ENCODE measurements at places on chromosomes 4 and X.
A peak's percentile ranks its signal among the peaks of the same experiment; 100 is the strongest.

DNA sequence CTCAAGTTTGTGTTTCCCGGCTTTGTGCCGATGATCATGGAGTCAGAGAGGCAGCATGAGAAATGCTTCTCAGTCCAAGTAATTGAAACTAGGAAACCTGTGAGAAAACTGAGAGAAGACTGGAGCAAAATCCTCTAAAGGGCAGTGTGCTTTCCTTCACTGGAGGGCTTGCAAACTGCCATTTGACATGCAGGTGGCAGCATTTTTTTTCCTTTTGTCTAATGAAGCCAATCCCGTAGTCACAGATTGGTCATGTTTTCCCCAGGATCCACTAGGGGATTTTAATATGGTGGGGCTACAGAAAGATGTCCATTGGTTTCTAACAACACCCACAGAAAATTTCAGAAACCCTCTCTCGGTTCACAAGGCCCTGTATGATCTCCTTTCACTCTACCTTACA lies 117.4 kb upstream of the NUDT10 start:
- no peak for DNase-seq

GRCh38 chrX:3403748-3404147 lies 57.3 kb upstream of the MXRA5 start:
- DNase-seq = no peak

GRCh38 chr4:185671496-185671895 lies 136.2 kb upstream of the PDLIM3 start:
- no peak for DNase-seq

GRCh38 chrX:2457289-2458133 lies 43.3 kb downstream of the DHRSX start:
- no peak for DNase-seq

- no peak for DNase-seq
Measured at GRCh38 chrX:16212024-16212423, 44.7 kb downstream of the MAGEB17 start.

DNA sequence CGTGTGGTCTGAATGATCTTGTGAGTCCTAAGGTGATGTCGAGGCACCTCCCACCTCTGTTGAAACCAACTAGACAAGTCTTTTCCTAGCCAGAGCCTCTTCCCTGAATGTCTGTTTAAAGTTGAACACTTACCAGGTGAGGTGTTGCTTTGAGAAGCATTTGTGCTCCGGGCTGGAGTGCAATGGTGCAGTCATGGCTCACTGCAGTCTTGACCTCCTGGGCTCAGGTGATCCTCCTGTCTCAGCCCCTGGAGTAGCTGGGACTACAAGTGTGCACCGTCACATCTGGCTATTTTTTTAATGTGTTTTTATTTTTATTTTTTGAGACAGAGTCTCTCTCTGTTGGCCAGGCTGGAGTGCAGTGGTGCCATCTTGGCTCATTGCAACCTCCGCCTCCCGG lies 18.1 kb downstream of the RNF4 start:
- no peak for DNase-seq

DNA sequence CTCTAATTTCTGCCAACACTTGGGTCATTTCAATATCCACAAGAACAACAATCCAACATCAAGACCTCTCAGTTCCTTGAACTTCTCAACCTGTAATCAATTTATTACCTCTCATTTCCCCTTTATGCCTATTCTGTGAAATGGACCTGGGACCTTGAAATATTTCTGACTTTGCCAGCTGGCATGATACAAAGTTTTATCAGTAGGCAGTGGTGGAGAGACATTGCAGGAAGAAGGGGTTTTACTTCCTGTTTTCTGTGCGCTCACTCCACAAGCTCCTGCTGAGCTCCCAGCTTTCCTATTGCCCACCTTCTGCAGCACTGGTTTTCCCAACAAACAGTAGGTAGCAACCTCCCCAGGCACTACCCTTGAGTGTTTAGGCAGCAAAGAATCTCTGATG lies 3.5 kb upstream of the ARHGEF6 start:
- no peak for DNase-seq

- DNase-seq = no peak
Measured at GRCh38 chr4:17120761-17121160, 222.3 kb upstream of the LDB2 start.

DNA sequence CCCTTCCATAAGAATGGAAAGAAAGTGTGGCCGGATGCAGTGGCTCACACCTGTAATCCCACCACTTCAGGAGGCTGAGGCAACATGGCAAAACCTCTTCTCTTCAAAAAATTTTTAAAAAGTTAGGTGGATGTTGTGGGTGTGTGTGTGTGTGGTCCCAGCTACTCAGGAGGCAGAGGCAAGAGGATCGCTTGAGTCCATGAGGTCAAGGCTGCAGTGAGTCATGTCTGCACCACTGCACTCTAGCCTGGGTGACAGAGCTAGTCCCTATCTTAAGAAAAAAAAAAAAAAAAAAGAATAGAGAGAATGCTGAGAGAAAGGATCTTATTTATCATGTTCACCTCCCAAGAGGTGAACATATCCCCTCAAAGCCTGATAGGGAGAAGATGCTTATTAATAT lies 492.1 kb upstream of the SMIM31 start:
- DNase-seq = no peak

GRCh38 chr4:6468376-6468775 lies 4.0 kb downstream of the PPP2R2C start:
- DNase-seq = no peak

DNA sequence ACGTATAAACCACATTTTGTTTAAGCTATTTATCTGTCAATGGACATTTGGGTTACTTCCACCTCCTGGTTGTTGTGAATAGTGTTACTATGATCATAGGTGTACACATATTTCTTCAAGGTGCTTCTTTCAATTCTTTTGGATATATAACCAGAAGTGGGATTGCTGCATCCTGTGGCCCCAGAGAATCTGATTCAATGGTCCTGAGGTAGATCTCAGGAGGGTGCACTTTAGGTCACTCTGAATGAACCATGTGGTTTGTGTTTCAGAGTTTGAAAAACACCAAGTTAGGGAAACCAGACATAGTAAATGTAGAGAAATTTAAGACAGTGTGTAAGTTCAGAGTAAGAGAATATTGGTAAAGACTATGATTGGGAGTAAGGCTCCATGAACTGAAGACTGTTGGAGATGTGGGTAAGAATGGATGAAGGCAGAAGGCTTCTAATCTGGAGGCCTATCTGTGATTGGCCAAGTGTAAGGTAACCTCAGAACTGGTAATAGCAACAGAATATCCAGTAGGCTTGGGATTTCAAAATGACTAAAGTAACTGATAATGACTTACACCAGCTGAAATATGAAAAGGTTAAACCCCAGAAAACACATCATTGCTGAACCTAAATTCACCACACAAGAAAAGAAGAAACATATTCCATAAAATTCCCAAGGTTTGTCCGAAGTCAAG lies 236.9 kb downstream of the CAMK2D start:
- DNase-seq = no peak

DNA sequence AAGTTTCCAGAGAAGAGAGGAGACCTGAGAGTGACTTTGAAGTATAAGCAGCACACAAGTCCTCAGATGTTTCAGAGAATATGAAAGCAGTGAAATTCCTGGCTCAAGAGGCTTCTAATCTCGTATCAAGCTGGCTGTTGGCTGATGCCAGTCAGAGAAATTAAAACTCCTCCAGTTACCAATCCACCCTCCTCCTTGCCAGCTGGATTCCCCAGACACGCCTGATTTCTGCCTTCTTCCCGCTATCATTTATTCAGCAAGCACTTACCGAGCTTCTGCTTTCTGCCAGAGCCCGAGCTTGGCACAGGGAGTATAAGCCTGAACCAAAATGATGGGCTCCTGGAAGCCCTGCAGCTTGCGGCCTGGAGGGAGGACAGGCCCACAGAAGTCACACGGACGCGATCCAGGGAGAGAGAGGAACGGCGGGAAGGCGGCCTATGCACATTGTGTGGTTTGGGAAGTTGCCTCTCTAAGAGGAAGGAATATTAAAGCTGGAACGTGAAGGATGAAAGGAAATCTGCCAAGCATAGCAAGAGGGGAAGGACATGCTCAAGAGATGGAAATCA lies 102.4 kb upstream of the TBL1X start:
- no peak for DNase-seq

DNA sequence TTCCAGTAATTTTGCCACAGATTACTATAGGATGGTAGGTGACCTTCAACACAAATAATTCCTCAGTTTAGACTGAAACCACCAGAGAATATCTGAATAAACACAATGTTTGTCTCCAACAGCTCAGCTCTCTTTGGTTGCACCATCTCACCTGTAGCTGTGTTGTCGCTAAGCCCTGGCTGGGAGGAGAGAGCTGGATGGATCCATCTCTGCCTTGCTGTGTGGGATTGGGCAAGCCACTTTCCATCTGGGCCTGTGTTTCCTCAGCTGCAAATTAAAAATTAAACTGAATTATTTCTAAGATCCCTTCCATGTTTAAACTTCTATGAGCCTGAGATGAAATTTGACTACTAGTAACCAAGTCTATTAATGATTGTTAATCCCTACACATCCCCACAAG lies 310.2 kb downstream of the FBXW7 start:
- no peak for DNase-seq

DNA sequence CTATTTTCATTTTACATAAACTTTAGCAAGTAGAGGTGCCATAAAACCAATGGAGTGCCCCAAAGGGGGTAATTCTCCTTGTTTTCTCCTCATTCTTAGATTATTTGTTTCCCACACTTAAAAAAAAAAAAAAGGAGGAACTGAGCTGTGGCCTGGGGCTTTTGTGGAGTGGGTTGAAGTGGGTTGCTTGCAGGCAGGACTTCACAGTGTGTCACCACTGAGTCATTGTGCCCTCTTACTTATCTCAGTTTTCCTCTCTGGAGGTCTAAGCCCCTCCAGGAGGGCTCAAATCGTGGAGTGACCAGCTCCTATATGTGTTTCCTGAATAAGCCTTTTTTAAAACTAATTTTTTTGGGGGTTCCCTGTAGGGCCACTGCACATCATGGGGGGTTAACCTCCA lies 69.0 kb downstream of the SLC16A2 start:
- no peak for DNase-seq

DNA sequence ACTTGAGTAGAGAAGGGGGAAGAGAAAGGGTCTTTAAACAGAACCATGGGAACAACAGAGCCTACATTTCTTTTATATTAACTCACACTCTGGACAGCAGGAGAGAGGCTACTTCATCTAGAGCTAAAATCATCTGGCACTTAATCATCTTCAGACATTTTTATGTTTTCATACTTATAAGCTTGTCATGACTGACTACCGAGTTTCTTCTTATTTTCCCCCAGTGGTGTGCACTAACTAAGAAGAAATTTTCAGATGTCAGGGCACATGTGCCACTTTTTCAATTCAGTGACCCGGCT lies 11.8 kb upstream of the RTL5 start:
- DNase-seq = no peak

- peak; percentile 1 for DNase-seq
Measured at GRCh38 chrX:12949927-12950656, 24.8 kb upstream of the TMSB4X start.

DNA sequence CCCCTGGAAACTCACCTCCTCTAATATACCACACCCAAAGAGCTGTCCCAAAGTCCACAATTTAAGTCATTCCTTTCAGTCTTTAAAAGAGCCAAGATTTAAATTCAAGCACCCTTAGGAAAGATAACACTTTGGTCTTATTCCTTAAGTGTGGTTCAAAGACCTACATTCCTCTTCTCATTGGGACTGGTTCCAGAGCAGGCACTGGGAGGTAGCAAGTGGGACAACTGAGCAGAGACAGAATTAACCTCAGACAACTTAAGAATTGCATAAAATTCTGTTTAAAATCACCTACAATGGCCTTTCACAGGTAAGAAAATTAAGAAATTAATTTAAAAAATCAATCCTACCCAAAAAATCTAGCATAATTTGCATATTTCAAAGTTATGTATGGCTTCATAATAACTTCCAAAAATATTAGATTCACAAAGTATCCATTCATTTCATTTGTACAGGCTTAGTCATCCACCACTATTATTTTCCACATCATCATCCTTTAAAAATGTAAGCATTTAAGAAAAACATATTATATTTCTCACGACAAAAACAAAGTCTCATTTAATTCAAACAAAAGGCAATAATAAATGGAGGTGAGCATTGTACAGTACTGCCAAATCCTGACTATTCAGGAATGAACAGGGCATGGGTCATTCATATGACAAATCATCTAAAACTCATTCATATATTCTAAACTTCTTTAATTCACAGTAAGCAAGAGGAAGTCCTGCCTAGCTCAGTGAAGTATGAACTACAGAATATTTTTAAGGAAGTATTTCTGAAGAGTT lies 13.6 kb downstream of the PRSS12 start:
- DNase-seq = no peak

- DNase-seq = no peak
Measured at GRCh38 chr4:186760576-186760975, 36.9 kb upstream of the FAT1 start.

DNA sequence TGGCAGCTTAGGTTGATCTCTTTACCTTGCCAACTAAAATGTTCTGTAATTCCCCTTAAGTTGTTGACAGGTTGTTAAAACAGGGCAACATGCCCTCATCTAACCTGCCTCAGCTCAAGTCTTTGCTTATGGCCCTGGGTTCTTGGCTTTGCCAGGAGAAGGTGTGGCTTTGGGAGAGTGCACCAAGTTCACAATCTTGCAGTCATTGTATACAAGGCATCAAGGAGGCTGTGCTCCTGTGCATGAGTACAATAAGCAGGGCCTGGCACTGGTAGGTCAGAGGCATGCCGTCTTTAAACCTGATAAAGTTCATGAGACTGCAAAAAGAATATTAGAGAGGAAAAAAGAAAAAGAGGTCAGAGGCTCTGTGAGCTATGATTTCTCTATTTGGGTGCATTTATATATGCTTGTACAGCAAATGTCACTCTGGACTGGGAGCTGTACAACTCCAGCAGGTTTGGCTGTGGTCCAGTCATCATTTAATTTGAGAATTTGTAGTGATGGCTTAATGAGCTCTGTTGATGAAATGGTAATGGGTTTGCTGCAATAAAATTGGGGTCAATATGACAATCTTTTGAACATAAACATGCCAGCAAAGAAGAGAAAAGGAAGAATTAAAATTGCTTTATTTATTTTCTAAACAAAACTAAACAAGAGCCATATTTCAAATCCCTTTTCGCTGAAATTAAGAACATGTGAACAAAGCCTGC lies 30.3 kb downstream of the AREG start:
- DNase-seq = no peak

DNA sequence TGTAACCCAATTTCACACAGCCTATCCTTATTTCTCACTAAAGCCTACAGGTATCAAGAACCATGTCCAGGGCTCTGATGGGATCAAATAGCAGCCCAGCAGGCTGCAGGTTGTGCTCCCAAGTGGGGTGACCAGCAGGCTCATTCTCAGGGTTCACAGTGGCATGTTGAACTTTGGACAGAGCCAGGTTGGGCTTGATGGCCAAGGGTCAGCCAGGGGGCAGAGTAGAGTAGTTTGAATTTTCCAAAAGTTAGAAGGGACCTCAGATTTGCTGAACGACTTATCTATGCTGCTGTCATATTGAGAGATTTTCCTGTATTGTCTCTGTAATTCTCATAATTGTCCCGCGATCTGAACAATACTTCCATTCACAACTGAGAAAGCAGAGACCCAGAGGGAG lies 310.8 kb upstream of the BOD1L1 start:
- no peak for DNase-seq

GRCh38 chr4:54961357-54961975 lies 163.9 kb downstream of the KDR start:
- DNase-seq = peak; percentile 51

DNA sequence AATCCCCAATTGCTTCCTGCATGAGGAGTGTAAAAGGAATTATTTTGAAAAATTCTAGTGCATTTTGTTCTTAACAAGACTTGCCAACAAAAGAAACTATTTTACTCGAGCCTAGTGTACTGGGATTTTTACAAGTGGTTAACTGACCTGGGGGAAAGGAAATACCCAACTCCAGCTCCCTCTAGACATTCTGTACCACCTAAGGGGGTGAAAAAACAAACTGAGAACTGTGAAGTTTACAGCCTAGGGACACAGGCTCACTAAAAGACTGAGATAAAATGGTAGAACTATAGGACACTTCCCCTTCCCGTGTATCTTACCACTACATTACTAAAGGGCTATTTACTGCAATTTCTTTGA lies 2.6 kb upstream of the ADH5 start:
- no peak for DNase-seq
